NB4 (cell line): ENCODE measurements at places on chromosomes 16 and 17.
A peak's percentile ranks its signal among the peaks of the same experiment; 100 is the strongest.

GRCh38 chr16:31213877-31214707, at the start of gene TRIM72:
Gene TRIM72 (plus strand): TSS chr16:31214119. CDS start chr16:31214739, 620 bp downstream.
- DNase-seq, result no peak

DNA sequence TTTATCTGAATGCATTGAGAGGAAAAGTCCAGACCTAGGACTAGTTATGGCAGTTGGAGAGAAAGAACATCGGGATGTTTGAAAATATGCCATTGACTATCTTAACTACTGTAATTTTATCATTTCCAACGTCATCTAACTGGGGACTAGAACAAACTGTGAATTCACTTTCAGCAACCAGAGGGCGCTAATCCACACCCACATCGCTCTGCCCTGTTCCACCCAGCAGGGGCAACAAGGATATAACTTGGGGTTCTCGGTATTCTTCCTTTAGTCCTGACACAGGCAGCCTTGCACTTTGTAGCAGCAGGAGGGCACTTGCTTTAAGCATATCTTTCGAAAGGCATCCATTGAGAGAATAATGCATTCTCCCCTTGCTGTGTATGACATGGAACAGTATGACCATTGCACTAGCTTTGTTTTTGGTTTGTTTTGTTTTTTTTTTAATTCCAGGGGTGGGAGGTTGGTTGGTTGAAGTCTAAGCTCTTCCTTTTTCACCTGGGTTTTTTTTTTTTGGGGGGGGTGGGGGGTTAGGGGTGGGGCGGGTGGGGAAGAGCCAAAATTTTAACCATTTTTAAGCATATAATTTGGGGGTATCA, 31.5 kb downstream of the SIAH1 start:
- peak; percentile 88 for DNase-seq

DNA sequence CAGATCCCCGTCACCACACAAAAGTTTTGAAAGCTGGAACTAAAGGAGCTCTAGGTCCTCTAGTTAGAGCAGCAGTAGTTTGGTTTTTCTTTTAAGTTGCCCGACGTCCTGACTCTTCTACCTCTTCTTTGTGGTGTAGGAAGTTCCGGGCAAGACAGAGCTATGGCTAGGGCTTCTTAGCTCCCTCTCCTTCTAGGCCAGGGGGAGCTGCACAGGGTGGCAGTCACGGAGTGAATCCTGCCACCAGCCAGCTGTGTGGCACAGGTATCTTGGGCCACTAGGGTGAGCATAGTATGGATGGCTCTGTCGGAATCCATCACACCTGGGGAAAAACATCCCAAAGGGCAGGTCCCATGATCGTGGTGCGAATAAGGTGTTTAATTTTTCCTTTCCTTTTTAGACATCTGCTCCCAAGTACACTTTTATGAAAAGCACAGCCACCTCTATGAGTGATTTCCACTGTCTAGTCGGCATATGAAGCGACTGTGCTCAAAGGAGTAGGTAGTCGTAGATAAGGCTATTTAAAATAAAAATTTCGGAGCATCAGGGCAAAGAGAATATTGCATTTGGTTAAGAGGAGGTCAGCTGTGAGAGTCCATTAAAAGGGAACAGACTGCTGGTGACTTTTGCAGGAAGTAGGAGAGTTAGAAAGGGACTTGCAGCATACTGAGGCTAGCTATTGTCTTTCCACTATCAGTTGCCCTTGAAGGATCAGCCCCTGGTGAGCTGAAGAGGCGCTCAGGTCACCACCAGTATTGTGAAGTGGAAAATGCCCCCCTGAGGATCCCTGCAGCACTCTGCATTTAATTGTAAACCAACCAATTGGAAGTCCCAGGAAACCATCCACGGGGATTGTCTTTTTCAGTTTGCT, 2.1 kb downstream of the PRKCA start:
- DNase-seq, result peak; percentile 63

GRCh38 chr16:59574296-59574695, 840.2 kb upstream of the GOT2 start:
- DNase-seq, result no peak

- DNase-seq, result no peak
These were observed 57.2 kb upstream of the SEC14L1 start for GRCh38 chr17:77083531-77083930.

DNA sequence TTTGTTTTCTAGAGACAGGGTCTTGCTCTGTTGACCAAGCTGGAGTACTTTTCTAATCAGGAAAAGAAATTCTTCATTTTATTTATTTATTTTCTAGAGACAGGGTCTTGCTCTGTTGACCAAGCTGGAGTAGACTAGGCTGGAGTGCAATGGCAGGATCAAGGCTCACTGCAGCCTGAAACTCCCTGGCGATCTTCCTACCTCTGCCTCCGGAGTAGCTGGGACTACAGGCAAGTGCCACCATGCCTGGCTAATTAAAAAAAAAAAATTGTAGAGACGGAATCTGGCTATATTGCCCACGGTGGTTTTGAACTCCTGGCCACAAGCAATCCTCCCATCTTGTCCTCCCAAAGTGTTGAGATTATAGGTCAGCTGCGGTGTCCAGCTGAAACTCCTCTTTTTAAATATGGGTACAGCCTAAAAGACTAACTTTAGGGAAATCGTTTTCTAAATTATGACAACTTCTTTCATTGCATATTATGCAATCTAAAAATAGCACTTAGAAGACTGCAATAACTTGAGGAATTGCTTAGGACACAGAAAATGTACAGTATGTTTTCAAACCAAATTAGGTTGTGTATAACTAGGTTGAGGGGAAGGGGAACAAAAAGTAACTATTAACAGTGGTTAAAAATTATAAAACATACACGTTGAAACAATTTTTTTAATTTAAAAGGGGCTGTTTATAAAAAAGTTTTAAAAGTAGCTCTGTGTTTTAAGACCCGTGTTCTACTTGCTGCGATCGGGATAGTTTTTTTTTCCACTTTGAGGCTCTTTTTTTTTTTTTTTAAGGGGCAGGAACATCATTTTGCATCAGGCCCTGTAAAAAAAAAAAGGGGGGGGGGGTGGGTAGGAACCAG, 4.7 kb downstream of the PRAC1 start:
- no peak for DNase-seq

- no peak for DNase-seq
These were observed 129.8 kb downstream of the NTN1 start for GRCh38 chr17:9151091-9151490.

GRCh38 chr17:60392845-60393702, 1.1 kb upstream of the USP32 start:
- peak; percentile 90 for DNase-seq

- DNase-seq, result no peak
These were observed 821 bp downstream of the C16orf86 start for GRCh38 chr16:67667453-67667816.
